Suppressor macrophage treated with lipopolysaccharide for 1 hour (primary cell): ENCODE measurements at places on chromosomes 3 and 15.

- no peak for DNase-seq
Observed at GRCh38 chr3:197706658-197707057, 30.0 kb downstream of the RUBCN start.

DNA sequence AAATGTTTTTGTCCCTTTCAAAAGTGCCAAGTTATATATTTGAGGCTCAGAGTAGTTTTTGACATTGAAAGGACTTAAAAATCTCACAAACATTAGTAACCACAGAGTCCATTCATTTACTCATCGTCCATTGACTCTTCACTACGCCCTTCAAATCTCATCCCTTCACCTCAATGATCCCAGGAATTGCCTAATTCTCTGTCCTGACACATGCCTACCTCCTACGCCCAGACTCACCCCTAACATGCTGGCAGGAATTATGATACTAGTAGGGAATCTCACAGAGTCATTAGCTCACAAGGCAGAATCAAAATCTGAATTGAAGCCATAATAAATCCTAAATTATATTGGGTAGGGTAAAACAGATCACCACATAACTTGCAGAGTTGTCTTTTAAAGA lies 410.1 kb downstream of the RAP2B start:
- no peak for DNase-seq

DNA sequence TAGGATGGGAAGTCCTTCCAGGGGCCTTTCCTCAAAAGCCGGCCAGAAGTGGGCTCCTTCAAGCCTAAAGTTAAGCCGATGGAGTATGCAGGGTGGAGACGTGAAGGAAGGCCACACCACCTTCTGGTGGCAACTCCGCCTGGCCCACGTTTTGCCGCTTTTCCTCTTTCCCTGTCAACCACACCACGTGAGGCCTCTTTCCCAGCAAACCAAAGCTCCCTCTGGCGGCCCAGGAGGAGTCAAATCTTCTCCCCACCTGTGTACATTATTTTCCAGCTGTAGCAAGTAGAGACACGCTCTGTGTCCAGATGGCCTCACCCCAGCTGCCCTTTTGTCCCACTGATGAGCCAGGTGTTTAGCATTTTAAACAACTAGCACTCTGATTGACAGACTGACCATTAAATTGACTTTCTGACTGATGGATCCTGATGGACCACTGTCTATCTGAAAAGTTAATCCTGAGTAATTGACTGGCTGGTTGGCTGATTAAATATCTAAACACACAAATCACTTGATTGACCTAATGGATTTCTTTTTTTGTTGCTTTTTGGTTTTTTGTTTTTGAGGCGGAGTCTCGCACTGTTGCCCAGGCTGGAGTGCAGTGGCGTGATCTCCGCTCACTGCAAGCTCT lies 59.6 kb upstream of the ZBTB38 start:
- peak; percentile 47 for DNase-seq

DNA sequence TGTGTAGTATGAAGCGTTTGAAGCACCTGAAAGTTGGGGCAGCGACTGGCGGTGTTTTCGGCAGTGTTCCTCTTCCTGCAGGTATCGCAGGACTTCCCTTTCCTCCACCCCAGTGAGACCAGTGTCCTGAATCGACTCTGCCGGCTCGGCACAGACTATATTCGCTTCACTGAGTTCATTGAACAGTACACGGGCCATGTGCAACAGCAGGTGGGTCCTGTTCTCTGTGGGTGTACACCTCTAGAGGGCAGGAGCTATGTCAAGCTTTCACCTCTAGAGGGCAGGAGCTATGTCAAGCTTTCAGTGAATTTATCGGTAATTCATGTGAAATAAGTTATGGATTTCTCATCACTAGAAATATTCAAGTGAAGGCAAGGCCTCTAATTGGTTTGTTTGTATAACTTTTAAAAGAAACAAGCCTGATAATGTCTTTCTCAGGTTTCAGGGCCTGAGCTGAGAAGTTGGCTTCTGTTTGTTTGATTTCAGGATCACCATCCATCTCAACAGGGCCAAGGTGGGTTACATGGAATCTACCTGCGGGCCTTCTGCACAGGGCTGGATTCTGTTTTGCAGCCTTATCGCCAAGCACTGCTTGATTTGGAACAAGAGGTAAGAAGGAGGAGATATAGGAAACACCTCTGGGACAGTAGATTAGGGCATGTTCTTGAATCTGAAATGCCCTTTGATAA lies 5.3 kb downstream of the TUBGCP4 start:
- DNase-seq, result peak; percentile 47

GRCh38 chr3:174162550-174162949 lies 696.6 kb upstream of the NAALADL2 start:
- DNase-seq, result no peak

GRCh38 chr3:133330522-133330921 lies 69.3 kb upstream of the BFSP2 start:
- DNase-seq, result no peak

GRCh38 chr3:32934150-32934742 lies 17.2 kb upstream of the CCR4 start:
- peak; percentile 52 for DNase-seq

DNA sequence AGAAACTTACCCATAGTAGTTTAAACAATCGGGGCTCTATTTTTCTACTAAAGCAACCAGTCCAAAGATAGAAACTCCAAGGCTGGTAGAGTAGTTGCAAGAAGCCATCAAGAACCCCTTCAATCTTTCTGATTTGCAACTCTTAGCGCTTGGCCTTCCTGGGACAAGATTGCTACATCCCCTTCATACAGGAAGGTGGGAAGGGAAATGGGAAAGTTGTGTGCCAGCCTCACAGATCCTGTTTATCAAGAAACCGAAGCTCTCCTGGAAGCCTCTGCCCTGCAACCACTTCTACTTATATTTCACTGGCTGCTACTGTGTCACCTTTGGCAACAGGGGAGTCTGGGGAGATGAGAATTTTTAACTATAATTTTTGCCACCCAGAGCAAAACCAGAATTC lies 46.2 kb downstream of the OSBPL10 start:
- no peak for DNase-seq

DNA sequence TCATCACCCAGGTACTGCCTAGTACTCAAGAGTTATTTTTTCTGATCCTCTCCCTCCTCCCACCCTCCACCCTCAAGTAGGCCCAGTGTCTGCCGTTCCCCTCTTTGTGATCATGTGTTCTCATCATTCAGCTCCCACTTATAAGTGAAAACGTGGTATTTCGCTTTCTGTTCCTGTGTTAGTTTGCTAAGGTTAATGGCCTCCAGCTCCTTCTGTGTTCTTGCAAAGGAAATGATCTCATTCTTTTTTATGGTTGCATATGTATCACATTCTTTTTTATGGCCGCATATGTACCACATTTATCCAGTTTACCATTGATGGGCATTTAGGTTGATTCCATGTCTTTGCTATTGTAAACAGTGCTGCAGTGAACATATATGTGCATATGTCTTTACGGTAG lies 8.2 kb upstream of the GANC start:
- DNase-seq, result no peak

DNA sequence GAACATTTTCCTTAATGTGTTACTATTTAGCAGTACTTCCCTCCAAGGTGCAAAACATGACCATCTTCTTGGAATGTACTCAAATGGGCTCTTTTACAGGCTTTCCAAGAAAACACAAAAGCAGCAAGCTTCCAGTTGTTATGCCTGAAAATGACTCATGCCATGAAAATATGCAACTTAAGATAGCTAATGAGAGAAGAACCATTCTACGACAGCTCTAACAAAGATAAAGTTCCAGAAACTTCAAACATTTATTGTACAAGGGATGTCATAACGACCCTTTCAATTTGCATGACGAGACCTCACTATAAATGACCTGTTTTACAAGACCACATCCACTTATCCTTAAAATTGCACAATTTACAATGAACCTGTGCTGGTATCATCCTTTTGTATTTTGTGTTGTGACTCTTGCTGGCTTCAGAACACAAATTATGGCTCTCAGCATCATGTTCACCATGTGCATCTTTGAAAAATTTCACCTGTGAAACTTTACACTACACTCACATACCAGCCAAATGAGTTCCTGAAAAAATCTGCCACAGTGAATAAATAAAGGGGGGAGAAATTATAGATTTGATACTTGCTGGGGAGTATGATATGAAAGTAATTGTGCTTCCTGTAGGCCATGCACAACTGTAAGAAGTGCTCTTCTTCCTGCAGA lies 433.7 kb downstream of the MAGI1 start:
- DNase-seq, result no peak

DNA sequence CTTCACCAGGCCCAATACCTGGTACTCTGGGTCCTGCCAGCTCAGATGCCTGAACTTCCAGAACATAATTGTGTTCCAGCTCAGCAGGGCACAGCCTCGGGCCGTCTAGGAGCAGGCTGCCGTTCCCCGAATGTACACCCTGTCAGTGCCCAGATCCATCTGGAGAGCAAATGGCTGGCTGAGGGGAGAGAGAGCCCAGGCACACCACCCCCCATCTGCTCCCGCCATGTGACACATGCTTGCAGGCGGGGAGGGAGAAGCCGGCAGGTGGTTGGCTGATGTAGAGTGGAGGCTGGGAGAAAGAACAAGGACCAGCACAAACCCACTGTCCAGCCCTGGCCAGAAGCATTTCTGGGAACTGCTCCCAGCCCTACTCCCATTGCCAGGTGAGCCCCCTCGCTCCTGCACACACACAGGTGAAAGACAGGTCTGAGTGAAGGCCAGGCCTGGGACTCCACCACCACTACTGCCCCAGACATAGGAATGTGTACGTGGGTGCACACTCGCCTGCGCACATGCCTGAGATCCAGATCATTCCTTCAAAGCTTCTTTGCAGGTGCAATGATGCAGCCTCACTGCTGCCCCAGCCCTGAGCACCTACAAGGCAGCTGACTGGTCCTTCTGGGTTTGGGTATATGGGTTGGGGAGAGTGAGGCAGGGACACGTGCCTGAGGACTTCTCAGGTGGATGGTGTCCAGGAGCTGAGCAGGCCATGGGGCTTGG lies 53.5 kb downstream of the SEMA5B start:
- no peak for DNase-seq

GRCh38 chr3:157175691-157176507 lies 16.0 kb upstream of the CCNL1 start:
- DNase-seq, result peak; percentile 69

- DNase-seq, result no peak
Observed at GRCh38 chr3:36192901-36193300, 187.4 kb upstream of the STAC start.

- DNase-seq, result no peak
Observed at GRCh38 chr15:41788262-41788661, 14.0 kb downstream of the MAPKBP1 start.

DNA sequence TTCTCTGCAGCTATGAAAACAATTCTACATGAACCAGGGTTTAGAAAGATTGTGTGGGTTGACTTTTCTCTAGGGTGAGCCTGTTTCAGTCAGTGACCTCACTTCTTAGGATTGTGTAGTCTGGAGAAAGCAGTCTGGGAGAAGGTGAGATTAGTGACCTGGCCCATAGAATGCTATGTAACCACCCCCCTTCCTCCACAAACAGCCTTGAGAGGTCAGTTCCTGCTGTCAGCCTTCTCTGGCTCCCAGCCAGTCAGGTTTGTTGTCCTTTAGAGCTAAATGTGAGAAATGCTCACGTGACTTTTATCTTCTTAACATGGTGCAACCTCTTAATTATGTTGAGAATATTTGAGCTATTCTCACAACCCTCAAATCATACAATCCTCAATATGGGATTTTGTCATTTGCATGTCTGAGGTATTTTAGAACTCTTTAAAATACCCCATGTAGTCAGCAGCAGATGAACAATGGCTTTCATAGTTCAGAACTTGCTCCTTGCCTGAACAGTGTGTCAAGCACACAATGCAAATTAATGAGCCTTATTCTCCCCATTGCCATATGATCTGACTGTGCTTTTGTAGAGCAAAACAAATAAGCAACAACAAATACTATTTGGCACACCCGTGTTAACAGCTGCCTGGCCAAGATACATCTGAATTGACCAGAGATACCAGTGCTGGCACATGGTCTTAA lies 311.6 kb downstream of the CNTN6 start:
- no peak for DNase-seq

- no peak for DNase-seq
Observed at GRCh38 chr3:31106204-31106603, 211.7 kb upstream of the GADL1 start.

- DNase-seq, result no peak
Observed at GRCh38 chr15:44286814-44287452, 1.6 kb upstream of the GOLM2 start.

DNA sequence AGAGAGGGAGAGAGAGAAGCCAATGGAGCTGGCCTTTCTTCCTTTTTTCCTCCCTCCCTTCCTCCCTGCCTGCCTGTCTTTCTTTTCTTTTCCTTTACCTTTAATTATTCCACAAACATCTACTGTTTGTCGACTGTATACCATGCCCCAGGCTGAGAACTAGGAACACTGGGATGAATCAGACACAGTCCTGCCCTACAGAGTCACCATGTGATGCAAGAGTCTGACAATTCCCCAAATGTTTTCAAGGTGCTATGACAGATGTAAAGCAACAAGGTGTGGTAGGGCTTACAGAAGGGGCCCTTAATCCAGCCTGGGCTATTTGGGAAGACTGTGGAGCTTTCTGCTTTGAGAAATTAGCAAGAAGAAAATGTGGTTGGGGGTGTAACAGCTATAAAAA lies 4.0 kb upstream of the SPSB4 start:
- no peak for DNase-seq

GRCh38 chr3:143650827-143651226 lies 197.4 kb downstream of the SLC9A9 start:
- peak; percentile 52 for DNase-seq

- DNase-seq, result no peak
Observed at GRCh38 chr15:70410371-70410985, 312.8 kb upstream of the TLE3 start.

GRCh38 chr15:60804986-60805949 lies 326.3 kb upstream of the ICE2 start:
- DNase-seq, result no peak

DNA sequence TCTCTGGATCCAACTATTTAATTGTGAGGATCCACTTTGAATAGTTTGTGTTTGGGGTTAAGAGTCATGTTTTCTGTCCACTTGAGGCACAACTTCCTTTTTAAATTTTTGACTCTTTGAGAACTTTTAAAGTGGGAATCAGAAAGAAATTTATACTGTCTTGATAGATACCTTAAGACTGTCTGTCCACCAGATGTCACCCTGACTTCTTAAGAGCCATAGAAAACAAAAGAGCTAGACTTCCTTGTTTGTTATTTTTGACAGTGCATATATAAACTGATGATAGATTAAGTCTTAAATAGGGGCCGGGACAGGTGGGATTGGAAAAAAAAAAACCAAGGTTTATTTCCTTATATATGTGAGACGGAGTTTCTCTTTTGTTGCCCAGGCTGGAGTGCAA lies 52.1 kb upstream of the WDR72 start:
- DNase-seq, result no peak

GRCh38 chr3:58607816-58608215 lies 30.6 kb upstream of the FAM107A start:
- no peak for DNase-seq

- no peak for DNase-seq
Observed at GRCh38 chr15:39828374-39828931, 45.8 kb upstream of the FSIP1 start.

GRCh38 chr15:52148403-52148802 lies 35.8 kb upstream of the BCL2L10 start:
- no peak for DNase-seq

GRCh38 chr3:52036829-52037228 lies 19.5 kb downstream of the DUSP7 start:
- no peak for DNase-seq

DNA sequence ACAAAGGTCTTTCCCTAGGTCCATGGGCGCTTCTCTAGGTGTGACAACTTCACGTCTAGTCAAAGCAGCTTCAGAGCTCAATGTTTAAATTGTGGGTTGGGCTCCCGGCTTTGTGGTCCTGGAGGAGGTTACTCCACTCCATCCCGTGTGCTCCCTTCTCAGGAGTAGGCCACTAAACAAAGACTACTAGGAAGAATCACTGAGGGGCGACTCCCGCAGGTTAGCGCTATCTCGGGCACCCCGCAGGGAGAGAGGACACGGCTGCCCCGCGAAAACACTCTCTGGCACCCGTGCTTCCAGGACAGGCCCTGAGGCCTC lies 500 bp downstream of the PARP6 start:
- peak; percentile 11 for DNase-seq
